ENCODE measurements at places on chromosomes 12 and 14. TPM values are rescaled to one million over a fixed set of nuclear protein-coding genes. Genes with fewer than 3 reads are reported as not detected.
A peak's percentile ranks its signal among the peaks of the same experiment; 100 is the strongest.

ANO6 gene
- polyA plus RNA-seq: 23.4 TPM

A2M gene
- 177 TPM for polyA plus RNA-seq

DAO gene
- 1.4 TPM for polyA plus RNA-seq

DNA sequence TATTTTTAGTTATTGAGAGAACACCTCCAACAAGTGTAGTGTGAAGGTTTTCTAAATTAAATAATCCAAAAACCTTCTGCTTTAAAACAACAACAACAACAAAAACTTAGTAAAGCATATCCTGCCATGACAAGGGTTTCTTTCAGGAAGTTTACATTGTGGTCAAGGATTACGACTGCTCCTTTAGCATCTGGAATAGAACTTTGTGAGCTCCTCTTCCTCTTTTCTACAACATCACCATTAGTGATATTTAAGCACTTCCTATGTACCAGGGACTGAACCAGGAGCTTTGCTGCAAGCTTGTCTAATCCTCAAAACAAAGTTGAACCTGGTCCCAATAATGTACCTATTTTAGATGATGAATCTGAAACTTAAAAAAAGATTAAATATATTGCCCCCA, 315.4 kb upstream of the KITLG start:
- DNase-seq: no peak
- H3K36me3 ChIP-seq: no peaks in the 10 kb centered on the region
- H3K4me3 ChIP-seq: no peak overlapping the region
- H3K27ac ChIP-seq: no peak overlapping the region

- no peak for DNase-seq
- no peaks in the 10 kb centered on the region for H3K36me3 ChIP-seq
- H3K27ac ChIP-seq: no peak overlapping the region
- no peak overlapping the region for H3K4me3 ChIP-seq
- H3K4me1 ChIP-seq: no peaks in the 10 kb centered on the region
- no peaks in the 10 kb centered on the region for H3K27me3 ChIP-seq
These were observed 50.3 kb upstream of the ABCC9 start for GRCh38 chr12:21991526-21991925.

GRCh38 chr12:10170216-10170615, 1.7 kb downstream of the OLR1 start:
- H3K4me3 ChIP-seq: no peak overlapping the region
- no peak for DNase-seq
- H3K4me1 ChIP-seq: no peaks in the 10 kb centered on the region
- H3K36me3 ChIP-seq: no peaks in the 10 kb centered on the region

GRCh38 chr12:64729909-64730587, 29.2 kb downstream of the GNS start:
- peaks cover 19% of the 10 kb centered on the region for H3K36me3 ChIP-seq
- H3K4me3 ChIP-seq: no peak overlapping the region
- no peak overlapping the region for H3K27ac ChIP-seq
- no peaks in the 10 kb centered on the region for H3K4me1 ChIP-seq

DNA sequence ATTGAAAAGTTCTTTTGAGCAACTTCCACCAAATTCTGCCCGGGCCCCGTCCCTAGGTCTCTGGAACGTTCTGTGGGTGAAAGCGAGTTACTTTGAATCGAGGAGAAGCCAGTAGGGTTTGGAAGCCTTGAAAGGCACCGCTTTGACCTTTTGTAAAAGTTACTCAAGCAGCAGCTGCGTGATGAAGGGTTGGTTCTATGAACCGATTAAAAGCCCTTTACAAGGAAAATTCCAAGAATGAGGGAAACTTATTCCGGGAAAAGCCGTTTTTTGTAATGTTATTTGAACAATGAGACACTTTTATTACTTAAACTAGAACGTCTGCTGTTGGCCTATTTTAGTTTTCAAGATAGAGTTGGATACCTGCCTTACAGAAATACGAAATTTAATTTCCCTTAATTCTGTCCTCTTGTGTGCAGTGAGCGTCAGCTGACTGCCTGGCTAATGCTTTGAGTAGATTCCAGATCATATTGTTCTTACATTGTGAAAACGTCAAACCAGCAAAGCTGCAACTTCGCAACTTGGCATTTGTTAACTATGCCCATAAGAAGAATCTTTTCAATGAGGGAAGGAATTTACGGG, 906 bp downstream of the LARP4 start:
- H3K4me1 ChIP-seq: no peaks in the 10 kb centered on the region
- H3K4me3 ChIP-seq: peak overlapping the region; percentile 94
- no peaks in the 10 kb centered on the region for H3K27me3 ChIP-seq
- H3K36me3 ChIP-seq: no peaks in the 10 kb centered on the region
- H3K27ac ChIP-seq: peak overlapping the region; percentile 98

DNA sequence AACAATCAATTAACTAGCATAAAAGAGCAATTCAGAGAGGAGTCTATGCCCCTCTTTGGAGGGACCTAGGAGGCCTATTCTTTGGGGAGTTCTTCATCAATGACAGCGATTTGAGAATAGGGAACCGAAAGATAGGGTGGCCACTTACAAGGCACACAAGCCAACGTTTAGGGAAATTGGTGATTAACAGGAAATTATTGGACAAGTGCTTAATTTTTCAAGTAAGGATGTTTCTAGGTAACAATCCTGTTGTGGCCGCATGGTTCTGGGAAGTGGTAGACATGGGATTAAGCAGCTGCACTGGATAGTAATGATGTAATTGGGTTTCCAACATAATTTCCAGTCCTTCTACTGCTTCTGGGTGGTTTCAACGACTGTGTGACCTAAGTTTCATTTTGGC, 83.2 kb downstream of the HMGA2 start:
- peaks cover 2% of the 10 kb centered on the region for H3K4me1 ChIP-seq
- no peak for DNase-seq
- no peak overlapping the region for H3K27ac ChIP-seq
- H3K27me3 ChIP-seq: no peaks in the 10 kb centered on the region
